Lower lobe of right lung (tissue), 2 donors: ENCODE measurements at places on chromosomes 11 and 22. TPM values are rescaled to one million over a fixed set of nuclear protein-coding genes. Genes with fewer than 3 reads are reported as not detected.
A peak's percentile ranks its signal among the peaks of the same experiment; 100 is the strongest.

DNA sequence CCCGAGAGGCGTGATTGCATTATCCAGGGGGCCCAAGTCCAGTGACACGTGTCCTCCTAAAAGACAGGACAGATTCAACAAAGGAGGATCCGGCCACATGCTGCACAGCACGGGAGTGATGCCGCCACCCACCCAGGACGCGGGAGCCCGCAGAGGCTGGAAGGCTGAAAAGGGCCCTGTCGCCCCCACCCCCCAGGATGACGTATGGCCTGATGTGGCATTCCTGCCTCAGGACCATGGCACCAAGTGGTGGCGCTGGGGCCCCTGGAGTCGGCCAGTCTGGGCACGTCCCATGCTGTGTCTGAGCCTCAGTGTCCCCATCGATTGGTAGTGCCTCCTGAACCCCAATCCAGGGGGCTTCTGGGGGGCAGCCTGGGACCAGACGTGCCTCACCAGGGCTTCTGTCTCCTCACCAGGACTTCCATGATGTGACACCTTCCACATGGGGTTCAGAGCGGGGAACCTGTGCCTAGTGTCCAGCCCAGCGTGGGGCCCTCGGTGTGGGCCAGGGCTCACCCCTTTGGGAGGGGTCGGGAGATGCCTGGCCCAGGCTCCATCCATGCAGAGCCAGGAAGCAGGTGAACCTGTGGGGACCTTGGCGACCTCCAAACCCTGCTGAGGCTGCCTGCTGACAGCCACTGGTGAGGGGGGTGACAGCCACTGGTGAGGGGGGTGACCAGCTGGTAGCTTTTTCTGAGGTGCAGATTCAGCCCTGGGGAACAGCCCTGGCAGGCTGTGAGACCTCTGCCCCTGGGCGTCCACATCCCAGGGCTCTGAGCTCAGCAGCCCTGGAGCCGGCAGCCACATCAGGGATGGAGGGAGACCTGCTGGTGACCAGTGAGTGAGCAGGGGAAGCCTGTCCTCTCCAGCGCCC is 75.3 kb downstream of the KCNQ1 start:
- peak; percentile 42 for DNase-seq
- H3K4me1 ChIP-seq = no peaks in the 10 kb centered on the region
- H3K4me3 ChIP-seq = no peak overlapping the region
- H3K27ac ChIP-seq = no peak overlapping the region
- H3K36me3 ChIP-seq = no peaks in the 10 kb centered on the region
- H3K27me3 ChIP-seq = no peaks in the 10 kb centered on the region

GRCh38 chr22:27537501-27537900 is 264.1 kb downstream of the MN1 start:
- H3K4me1 ChIP-seq = peaks cover 5% of the 10 kb centered on the region
- no peak overlapping the region for H3K27ac ChIP-seq
- H3K36me3 ChIP-seq = no peaks in the 10 kb centered on the region
- DNase-seq = no peak
- H3K27me3 ChIP-seq = no peaks in the 10 kb centered on the region

DNA sequence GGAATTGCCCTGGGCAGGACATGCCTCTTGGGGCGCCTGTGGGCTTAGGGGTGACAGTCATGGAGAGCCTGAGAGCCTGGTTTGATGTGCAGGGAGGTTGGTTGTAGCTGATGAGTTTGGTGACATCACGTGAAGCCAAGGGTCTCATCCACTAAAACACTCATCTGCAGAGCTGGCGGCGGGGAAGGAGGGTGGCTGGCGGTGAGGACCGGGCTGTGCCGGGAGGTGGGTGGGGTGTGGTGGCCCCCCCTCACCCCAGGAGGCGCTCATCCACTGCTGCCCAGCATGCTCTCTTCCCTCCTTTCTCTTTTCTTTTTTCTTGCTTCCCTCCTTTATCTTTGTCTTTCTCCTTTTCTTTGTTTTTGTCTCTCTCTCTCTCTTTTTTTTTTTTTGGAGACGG is 49.0 kb downstream of the GRAMD4 start:
- no peak overlapping the region for H3K27ac ChIP-seq
- no peaks in the 10 kb centered on the region for H3K27me3 ChIP-seq
- no peak overlapping the region for H3K4me3 ChIP-seq

- peaks cover 5% of the 10 kb centered on the region for H3K4me1 ChIP-seq
- no peaks in the 10 kb centered on the region for H3K36me3 ChIP-seq
- no peaks in the 10 kb centered on the region for H3K27me3 ChIP-seq
- no peak overlapping the region for H3K4me3 ChIP-seq
- DNase-seq = peak; percentile 40
Measured at GRCh38 chr11:2742201-2742600, 42.4 kb upstream of the KCNQ1OT1 start.

DNA sequence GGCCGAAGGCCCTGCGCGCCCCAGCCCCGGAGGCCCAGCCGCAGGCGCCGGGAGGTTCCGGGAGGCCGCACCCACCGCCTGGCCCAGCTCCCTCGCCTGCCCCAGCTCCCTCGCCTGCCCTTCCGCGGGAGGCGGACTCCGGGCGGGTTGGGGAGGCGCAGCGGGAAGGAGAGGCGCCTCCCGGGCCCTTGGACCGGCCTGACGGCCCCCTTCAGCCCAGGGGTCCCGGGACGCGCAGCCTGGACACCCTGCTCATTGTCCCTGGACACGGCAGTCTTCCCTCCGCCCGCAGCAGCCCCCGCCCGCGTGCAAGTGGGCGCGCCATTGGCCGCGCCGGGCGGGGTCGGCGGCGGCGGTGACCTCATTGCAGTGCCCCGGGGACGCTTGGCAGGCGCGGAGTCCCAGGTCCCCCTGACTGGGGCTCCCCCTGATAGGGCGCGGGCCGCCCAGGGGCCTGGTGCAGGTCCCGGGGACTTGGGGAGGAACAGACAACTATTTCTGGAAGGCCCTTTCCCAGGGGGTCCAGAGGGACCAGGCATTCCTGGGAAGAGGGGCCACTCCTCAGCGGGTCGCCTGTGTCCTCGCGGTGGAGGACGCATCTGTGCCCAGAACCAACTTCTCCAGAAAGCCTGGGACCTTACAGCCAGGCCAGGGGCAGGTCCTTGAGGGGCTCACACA is 501 bp downstream of the CD151 start:
- H3K4me3 ChIP-seq = peak overlapping the region; percentile 85
- peaks cover 25% of the 10 kb centered on the region for H3K36me3 ChIP-seq
- peaks cover 77% of the 10 kb centered on the region for H3K4me1 ChIP-seq
- peak; percentile 73 for DNase-seq

Gene CEP126
- total RNA-seq = 6.4 TPM

Gene HOATZ
- 15.0 TPM for total RNA-seq
